ENCODE measurements at places on chromosomes 2 and 18. TPM values are rescaled to one million over a fixed set of nuclear protein-coding genes. Genes with fewer than 3 reads are reported as not detected.

Gene CELF4
- polyA plus RNA-seq: 0.21 TPM

Gene SERPINB7
- not detected for polyA plus RNA-seq

Gene INHBB
- polyA plus RNA-seq: 7.4 TPM

Gene XIRP2
- polyA plus RNA-seq: 0.01 TPM

Gene NEU2
- polyA plus RNA-seq: not detected

Gene ANKRD30B
- polyA plus RNA-seq: not detected

Data from liver (tissue), 10 donors.